AG04450 (cell line): ENCODE measurements at places on chromosomes 1 and 21.

DNA sequence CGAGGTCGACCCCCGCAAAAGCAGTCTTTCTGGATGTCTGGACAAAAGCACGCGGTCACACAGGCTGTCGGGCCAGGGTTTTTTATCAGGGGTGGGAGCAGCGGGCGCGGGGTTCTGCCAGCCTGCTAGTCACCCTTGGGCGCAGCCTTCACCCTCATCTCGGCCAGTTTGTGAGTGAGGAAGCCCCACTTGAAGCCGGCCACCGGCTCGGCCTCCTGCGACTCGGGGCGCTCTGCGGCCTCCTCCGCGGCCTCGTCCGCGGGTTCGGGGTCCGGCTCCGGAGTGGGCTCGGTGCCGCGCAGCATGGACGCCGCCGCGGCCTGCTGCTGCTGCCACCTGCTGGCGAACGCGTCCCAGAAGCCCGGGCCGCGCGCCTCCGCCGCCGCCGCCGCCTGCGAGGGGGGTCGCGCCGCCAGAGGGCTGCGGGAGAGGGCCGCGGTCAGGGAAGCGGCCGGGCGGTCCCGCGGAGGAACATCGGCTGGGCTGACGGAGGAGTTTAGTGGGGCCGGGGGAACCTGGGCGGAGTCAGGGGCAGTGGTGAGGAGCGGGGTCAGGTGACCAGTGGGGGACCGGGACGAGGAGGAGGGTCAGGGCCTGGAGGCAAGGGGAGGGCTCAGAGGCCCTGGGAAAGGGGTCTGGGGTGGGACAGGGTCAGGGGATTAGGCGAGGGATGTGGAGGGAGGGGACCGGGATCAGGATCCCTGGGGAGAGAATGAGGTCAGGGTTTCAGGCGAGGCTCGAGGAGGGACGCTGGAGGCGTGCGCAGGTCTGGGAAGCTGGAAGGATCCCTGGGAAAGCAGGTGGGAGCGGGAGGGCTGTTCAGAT is 4.5 kb downstream of the C1orf232 start:
- no peak for DNase-seq

DNA sequence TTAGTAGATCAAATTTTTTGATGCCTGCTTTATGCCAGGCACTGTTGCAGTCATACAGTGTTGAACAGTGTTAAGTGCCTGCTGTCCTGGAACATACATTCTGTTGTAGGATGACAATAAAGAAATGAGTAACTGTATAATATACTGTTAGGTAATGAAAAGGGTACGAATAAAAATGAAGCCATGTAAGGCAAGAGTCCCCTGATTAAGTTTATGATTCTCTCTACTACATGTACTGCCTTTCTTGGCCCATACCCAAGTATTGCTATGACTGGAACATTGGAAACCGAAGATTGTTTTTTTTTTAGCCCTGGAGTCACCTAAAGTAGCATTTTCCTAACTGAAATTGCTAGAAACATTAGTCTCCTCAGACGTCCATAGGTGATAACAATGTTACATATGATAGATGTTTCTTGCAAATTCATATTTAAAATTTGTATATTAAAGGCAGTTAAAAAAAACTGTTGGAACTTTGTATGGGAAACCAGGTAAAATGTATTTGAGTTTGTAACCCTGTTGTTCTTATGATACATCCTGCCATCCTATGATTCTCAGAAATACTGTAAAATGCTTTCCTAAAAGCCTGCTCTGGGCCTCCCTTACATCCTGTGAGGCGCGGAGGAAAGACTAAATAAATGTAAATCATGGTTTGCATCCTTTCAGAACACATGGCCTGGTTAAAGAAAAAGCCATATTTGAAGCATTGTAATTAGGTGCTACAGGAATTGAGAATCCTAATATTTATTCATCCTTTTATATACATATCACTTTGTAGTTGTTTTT is 5.8 kb downstream of the ATP5PB start:
- no peak for DNase-seq

DNA sequence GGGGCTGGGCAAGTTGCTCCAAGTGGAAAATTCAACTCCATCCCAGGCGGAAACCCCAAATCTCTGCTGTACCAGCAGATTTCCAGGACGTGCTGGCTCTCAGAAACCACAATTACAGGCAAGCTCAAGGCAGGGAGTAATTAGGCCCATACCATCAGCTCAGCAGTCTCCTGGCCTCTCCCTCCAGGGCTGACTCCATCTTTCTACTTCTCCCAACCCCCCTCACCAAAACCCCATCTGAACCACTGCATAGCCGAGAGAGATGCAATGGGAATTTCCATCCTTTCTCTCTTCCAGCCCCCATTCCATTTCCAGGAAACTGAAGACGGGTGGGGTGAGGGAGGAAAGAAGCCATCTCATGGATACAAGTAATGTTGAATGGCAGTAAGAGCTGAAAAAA is 41.2 kb downstream of the ARHGEF11 start:
- no peak for DNase-seq

- peak; percentile 48 for DNase-seq
Measured at GRCh38 chr1:199551967-199552565, 475.4 kb upstream of the NR5A2 start.

DNA sequence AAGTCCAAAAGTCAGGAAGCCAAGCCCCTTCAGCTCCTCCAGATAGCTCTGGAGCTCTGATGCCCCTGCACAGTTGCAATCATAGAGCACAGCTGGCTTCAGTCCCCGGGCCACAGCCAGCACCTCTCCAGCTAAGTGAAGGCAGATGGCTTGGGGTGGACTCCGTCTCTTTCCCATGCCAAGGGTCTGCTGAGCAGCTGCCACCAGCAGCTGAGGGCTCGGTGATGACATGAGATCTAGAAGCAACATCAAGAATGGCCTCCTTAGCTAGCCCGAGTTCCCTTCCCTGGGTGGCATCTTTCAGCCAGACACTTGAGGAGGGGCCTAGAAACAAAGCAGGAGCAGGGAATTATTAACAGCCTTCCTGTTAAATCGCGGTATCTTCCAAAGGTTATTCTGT is 973 bp downstream of the C1orf74 start:
- no peak for DNase-seq

- DNase-seq = no peak
Measured at GRCh38 chr1:150168960-150169601, 19.4 kb downstream of the PLEKHO1 start.

DNA sequence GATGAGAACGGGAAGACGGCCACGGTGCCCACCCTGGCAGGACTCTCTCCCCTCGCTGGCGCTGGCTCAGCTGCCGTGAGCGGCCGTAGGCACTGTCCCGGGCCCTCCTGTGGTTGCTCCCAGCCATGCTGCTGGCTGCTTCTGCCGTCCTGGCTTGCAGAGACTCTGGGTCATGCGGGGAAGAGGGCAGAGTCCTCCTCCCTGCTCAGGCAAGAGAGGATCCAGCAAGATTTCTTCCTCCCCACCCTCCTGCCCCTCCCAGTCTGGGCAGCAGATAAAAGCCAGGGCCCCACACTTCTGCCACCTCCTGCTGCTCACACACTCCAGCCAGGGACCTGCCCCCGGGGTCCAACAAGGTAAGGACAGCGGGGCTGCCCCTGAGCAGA is 60.1 kb downstream of the AGPAT3 start:
- DNase-seq = no peak

DNA sequence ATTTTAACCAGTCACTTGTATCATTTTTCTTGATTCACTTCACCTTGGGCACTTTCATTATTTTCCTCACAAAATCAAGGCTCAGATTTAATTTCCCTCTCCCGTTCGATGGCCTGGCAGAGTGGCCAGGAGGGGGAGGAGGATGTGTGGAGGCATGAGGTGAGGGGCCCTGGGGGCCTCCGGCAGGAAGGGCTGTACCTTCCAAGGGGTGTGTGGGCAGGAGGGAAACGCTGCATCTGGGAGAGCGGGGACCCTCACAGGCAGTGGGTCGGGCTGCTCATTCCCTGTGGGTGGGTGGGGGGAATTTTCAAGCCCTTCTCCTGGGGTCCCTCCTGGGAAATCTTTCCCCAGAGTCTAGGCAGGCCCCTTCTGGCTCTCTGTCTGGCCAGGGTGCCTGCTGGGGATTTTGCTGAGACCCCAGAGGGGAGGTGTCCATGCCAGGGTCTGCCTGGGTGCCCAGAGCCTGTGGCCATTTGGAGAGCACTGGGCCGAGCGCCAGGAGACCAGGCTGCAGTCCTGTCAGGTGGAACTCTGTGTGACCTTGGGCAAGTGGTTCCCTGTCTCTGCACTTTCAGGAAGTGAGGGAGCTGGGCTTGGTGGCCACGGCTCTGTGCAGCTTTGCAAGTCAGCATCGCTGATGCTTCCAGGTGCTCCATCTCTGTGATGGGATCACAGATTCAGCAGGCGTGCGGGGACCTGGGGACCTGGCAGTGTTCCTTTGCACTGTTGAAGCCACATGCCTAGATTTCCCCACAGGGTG is 81.9 kb upstream of the C1orf174 start:
- no peak for DNase-seq

GRCh38 chr21:24023402-24023801 is 1583.9 kb downstream of the MRPL39 start:
- no peak for DNase-seq

DNA sequence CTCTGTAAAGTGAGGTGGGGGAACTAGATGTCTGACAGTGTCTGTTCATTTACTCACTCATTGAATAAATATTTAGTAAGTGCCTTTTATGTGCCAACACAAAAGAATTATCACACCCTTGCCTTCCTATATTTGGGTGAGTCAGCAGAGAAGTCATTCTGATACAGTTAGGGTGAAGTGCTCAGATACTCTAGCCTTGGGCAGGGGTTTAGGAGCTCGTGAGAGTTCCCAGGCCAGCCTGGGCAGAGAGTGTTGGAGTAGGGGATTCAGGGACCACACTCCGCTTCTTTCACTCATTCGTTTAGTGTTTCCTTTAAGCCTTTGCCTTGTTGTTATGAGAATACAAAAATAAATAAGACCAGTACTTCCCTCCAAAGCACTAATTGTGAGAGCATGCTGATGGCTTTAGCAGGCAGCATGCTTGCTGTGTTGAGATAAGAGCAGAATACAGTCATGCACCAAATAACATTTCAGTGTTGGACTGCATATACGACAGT is 83.9 kb downstream of the DYRK1A start:
- DNase-seq = no peak

GRCh38 chr1:62689524-62689923 is 1.3 kb upstream of the DOCK7 start:
- DNase-seq = peak; percentile 43

- no peak for DNase-seq
Measured at GRCh38 chr1:36966242-36966641, 68.1 kb downstream of the GRIK3 start.
